ENCODE measurements at places on chromosomes 12 and 14.

- peak; percentile 2 for DNase-seq
Observed at GRCh38 chr14:20503898-20504297, 1.4 kb upstream of the RNASE10 start.

- no peak for DNase-seq
Observed at GRCh38 chr12:22447223-22447622, 97.1 kb downstream of the C2CD5 start.

- no peak for DNase-seq
Observed at GRCh38 chr12:2941524-2941923, 17.7 kb upstream of the TEAD4 start.

DNA sequence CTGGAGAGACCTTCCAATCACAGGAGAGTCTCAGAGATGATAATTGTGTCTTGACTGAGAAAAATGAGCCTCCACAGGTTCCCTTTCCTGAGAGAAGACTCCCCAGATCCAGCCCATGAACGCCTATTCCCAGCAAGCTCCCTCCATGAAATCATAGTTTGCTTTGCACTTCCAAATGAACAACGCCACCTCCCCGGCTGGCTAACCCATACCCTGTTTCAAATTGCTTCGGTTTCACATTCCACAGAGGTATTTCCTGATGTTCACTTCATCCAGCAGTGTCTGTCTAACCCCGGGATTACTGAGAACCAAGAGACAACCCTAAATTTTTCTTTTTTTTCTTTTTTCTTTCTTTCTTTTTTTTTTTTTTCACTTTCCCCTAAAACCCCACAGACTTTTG, 124.1 kb upstream of the RFLNA start:
- DNase-seq, result no peak

DNA sequence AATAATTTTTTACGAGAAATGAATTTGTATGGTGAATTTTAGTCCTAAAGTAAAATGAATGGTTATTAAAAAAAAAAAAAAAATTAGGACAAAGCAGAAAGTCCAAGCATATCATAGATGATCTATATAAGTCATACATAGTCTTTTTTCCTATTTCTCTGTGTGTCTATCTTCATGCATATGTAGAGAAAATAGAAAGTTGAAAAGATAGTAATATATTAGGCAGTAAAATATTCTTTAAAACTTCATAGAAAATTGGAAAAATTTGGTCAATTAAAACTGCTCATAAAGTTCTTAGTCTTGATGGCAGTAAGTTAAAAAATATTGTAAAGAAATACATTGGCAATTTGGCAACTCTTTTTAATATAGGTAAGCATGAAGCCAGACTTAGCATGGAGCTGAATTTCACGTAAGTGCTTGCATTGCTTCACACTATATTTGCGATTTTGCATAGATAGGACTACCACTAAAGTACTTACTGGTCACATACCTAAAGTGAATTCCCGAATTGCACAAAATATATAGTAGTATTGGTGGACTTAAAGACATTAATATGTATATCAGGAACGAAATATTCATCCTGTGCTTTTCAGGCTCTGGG, 303.8 kb downstream of the IPO8 start:
- no peak for DNase-seq

DNA sequence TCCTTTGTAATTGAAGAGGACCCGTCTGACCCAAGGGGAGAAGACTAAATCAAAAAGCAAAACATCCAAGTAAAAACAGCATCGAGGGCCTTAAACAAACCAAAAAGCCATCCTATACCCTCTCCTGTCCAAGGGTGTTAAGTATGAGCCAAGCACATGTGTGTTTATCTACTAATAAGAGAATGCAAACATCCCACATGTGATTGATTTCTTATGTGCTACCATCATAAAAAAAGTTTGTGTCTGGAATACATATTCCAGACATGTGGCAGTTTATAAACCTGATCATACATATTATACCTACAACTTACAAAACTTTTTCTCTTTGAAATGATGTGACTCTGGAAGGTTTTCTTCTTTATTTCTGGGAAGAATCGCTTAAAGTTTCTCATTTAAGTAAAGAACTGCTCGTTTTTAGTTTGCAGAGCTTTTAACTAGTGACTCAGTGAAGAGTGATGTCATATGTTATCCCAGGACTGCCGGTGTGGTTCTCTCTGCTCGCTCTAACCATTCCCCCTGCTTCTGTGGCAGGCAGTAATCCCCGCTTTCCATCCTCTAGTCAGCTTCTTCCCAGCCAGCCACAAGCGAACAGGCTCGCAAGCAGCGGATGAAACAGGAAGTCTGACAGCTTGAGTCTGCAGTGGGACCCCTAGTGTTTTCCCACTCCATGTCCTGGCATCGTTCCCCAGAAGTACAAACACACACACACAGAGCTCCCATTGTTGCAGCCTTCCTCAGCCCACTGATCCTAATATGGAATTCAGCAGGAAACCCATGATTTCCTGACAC, 431 bp upstream of the RHOJ start:
- DNase-seq, result peak; percentile 94

DNA sequence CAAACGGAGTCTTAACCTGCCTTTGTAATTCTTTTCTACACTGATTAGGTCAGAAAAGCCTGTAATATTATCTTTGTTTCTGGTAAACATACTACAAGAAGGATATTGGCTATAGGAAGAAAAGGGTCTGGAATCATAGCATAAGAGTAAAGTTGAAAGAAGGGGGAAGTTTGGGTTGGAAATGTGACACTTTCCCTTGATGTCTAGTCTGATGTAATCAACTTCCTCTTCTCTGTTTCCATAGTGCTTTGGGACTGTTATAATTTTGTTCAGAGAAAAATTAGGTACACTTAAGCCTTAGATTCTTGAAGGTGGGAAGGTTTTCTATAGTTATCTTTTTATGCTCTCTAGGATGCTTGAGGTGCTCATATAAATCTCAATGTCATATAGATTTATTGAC, 322.2 kb downstream of the AEBP2 start:
- no peak for DNase-seq

- no peak for DNase-seq
Observed at GRCh38 chr12:90124289-90124688, 415.7 kb upstream of the ATP2B1 start.

DNA sequence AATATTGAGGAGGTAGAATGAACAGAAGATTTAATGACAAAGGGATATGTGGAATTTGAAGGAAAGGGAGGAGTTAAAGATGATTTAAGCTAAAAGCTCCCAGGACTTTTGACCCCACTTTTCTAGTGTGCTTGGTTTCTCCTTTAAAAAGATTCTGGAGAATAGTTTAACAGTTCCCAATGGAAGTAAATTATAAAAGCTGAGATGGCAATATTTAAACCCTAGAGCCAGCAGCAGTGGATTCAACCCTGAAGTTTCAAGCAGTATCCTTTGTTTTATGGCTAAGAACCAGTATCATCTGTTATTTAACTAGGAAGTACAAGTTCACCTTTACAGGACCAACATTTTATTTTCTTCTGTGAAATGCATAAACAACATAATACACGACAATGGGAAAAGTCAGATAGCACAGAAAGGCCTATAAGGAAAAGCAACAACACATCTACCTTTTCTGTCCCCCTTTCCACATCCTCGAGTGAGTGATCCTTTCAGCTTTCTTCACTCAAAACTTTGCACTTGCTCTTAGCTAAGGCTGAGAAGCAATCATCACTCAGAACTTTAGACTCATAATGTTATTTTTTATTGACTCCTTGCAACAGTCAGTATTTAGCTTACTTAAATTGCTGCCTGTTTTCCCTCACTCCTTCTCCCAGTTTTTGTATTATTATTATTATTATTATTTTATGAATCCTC, 264.5 kb downstream of the FBXL14 start:
- no peak for DNase-seq

DNA sequence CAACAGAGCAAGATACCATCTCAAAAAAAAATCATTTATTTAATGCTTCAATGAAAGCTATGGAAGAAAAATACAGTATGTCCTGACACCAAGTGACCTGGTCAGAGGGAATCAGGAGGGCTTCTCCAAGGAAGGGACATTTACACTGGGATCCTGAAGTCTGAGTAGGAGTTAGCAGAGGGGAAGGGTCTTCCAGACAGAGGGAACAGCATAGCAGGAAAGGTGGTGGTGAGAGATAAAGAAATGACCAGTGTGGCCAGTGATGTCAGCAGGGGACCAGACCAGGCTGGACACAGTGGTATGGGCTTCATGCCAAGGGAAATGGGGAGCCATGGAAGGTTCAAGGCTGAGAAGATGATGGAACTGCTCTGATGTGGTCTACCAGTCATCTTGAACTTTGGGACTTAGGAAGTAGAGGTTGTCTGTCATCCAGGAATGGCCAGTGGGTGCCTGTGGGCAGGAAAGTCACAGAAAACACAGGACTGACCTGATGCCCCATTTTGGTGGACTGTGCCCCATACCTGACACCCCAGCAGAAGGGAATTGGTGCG, 7.8 kb upstream of the TCHP start:
- DNase-seq, result no peak

DNA sequence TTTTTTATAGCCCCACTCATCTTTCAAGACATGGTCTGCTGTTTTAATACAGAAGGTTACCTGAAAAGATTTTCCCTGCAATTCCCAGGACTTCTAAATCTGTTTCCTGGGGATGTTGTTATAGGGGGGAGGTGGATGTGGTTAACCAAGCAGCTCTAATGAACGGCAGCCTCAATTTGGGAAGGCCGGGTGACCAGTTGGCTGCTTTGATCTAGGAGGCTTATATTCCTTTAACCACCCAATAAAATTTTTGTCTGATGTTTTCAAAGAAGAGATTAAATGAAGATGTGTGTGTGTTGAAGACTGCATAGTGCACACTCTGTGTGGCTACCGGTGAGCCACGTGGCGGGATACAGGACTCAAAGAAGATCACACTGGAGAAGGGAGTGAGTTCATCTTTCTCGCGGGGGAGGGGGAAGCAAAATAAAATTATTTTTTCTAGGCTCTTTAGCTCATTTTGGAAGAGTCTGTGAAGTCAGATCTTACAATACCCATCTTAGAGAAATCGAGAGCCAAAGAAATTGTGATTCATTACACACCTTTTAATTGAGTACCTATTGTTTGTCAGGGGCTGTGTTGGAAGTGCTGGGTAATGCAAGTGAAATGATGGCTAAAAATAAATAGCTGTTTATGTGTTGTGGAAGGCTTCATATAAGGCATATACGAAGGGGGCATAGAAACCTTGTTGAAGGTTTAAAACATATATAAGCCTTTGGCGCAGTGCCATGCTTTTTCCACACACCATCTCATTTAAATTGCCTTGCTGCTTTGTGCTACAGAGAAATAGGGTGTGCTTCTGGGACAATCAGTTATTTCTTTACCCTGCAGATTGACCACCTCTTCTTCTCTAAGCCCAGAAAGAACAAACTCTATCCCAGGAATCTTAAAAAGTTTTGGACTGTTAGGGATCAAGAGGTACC, 18.5 kb downstream of the ELK3 start:
- DNase-seq, result no peak

GRCh38 chr12:124517260-124518050, 50.0 kb downstream of the NCOR2 start:
- peak; percentile 16 for DNase-seq

DNA sequence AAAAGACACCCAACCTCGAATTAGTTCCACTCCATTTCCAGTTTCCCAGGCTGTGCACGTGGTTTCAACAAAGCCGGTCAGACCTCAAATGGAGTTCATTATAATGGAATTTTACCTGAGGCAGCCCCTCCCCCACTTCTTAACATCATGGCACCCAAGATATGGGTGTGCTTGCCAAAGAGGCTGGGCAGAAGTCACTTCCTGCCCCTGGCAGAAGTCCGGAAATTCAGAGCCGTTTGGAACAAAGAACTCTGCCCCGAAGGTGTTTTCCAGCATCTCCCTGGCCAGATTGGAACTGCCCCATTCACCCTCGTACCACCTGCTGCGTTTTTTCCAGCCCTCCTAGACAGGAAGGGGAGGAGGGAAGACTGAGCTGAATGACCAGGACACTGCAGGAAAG, 8.2 kb downstream of the VDR start:
- DNase-seq, result no peak

GRCh38 chr12:14395074-14395778, 29.7 kb downstream of the ATF7IP start:
- DNase-seq, result no peak

DNA sequence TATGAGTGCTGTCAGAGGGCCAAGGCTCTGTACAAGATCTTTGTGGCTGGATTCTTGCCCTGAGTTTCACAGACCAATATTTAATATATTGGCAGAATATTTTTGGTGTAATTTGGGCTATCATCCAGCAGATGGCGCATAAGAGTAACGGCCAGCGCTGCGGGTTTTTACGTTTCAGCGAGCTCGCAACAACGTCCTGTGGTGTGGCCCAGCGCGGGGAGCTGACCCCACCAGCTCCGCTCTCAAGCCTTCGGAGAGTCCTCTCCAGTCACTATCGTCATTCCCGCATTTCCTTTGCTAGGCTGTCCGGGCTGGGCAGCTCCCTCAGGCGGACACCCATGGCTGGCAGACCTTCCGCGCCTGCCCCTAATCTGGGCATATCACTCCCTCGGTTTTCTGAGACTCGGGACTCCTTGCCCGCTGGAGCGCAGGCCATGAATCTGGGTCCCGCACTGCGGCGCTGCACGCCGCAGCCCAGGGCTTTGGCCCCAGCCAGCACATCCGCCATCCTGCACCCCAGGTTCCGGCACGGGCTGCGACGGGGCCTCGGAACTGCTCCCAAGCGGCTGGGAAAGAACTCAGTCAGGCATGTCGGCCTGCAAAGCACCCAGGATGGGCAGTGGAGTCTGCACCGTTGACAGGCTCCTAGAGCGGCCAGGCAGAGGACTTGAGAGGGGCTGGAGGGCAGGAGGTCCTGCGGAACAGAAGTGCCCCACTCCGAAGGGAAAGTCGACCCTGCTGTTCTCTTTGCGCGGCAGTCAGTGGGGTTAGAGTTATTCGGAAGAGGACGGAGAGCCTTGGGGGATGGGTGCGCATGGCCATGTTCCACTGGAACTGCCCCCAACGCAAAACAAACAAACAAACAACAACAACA, 18.4 kb downstream of the OLR1 start:
- DNase-seq, result peak; percentile 34

DNA sequence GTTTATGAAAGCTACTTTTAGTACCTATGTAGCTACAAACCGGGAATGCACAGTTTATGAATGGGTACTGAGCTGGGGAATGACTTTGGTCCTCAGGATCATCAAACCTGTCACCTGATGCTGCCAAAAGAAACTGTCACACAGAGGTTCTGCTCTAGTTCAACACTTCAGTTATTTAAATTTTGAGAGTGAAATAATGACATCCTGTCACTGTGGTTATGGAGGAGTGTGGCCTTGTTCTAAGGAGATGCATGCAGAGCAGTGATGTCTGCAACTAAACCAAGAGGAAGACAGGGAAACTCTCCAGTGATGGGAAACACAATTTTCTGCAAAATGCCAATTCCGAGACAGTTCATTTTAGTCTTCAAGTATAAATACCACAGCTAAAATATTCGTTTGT, 4.8 kb upstream of the AEBP2 start:
- DNase-seq, result no peak

- DNase-seq, result no peak
Observed at GRCh38 chr14:29928117-29928640, 532 bp upstream of the PRKD1 start.

GRCh38 chr12:49902399-49903350, 1.0 kb downstream of the FAIM2 start:
- DNase-seq, result no peak

GRCh38 chr14:34826661-34827060, 48.5 kb downstream of the BAZ1A start:
- DNase-seq, result no peak

- no peak for DNase-seq
Observed at GRCh38 chr14:104639471-104639870, 34.9 kb upstream of the TMEM179 start.

Measured in kidney glomerular epithelial cell (primary cell).